Activated CD4-positive, alpha-beta T cell treated with anti-CD3 and anti-CD28 coated beads, Interleukin-2, amount 50 U/mL, for 24 hours (primary cell): ENCODE measurements at places on chromosomes 11 and 22.
A peak's percentile ranks its signal among the peaks of the same experiment; 100 is the strongest.

GRCh38 chr11:66264914-66265313, 3.5 kb upstream of the RAB1B start:
- no peak for DNase-seq

DNA sequence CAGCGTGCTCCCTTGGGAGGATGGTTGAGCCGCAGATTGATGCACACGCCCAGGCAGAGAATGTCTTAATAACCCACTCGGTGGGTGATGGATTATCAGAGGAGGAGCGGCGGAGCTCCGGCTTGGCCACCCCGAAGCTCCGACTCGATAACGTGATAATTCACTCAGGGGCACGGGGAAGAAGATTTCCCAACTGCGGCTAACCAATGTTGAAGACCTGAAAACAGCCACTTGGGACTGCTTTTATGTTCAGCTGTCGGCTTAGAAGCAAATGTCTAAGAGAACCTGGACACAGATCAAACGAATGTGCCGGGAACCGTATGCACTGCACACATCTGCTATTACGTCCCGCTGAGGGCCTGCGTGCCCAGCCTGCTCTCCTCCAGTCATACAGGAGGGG, 206.8 kb upstream of the CADM1 start:
- no peak for DNase-seq

GRCh38 chr22:32327066-32327465, 30.6 kb upstream of the RFPL3 start:
- no peak for DNase-seq

- DNase-seq: no peak
These were observed 1334.0 kb downstream of the TBC1D22A start for GRCh38 chr22:48096411-48096810.

- no peak for DNase-seq
These were observed 20.9 kb downstream of the LIMK2 start for GRCh38 chr22:31233001-31233400.

DNA sequence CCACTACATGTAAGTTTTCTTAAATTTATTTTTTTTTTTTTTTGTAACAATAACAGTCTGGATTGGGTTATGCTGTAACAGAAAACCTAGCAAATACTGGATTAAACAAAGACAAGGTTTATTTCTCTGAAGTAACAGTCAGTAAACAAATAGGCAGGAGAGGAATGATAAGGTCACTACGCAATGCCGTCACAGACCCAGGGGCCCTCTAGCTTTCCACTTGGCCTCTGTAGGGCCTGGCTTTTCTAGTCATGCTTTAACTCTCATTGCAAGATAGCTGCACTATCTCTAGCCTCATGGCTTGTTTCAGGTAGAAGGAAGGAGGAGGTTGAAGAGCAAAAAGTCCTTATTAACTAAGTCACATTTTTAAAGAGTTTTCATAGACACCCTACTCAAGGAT, 6.5 kb downstream of the OR10A6 start:
- DNase-seq: no peak

DNA sequence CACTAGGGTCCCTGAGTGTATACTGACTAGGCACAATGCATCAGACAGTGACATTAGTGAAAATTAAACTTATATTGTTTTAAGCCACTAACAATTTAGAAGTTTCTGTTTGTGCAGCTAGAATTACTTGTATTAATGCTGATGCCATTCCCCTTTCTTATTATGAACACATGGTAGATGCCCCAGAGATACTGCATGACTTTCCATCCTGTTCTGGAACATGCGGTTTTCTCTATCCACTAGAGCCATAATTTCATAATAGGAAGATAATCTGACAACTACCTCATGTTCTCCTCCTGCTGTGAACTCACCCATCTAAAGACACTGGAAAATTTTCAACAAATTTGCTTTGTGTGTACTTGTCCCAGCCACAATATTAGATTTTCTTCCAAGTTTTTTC, 1256.4 kb downstream of the FAM181B start:
- no peak for DNase-seq

DNA sequence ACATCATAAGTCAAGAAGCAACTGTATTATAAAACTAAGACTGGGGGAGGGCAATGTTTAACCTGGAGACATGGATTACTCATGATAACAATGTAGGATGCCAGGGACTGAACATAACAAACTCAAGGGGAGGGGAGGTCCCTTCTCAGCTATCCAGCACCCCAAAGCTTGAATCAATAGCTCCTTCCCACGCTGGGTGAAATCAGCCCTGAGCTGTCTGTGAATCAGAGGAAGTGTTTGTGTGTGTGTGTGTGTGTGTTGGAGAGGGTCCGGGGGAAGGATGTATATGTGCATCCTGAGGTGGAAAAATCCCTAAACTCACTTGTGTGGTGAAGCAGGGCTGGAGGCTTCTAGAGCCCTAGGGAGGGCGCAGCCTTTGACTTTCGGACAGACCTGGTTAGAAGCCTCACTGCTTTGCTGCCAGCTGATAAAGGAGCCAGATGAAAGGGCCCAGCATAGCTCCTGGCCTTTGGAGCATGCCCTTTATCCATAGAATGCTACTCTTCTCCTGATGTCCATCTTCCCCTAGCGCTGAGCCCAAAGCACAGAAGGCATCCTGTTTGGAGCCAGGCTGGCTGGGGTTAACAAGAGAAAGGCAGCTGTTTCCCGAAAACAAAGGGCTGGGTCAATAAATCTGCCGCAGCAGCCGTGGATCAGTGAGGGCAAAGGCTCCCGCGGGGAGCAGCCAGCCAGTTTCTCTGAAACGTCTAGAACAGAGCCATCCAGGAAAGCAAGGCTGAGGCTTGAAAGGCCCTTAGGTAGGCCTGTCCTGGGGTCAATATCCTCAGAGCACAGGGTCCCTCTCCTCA, 35.8 kb downstream of the TNKS1BP1 start:
- no peak for DNase-seq

DNA sequence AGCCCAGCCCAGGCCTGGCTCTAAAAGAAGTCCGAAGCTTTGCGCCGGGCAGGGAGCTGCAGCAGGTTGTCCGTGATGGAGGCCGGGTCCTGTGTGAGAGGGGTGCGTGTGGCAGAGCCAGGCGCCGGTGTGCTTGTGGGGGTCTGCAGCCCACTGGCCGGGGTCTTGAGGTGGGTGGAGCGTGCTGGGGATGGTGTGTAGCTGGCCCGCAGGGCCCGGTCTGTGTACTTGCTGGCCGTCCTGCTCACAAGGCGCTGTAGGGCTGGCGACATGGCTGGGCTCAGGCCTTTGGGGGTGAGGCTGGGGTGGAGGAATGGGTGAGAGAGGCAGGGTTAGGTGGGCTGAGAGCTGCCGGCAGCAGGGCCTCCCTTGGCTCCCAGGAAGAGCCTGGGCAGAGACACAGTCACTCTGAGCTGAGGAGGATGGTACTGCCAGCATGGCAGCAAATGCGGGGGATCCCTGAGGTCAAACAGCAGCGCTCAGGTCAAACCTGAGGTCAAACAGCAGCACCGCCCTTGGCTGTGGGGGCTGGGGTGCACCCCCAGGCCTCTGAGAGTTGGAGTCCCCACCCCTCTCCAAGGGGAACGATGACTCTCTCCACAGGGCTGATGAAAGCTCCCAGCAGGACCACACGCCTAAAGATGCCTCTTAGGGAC, 3.2 kb downstream of the TSSK2 start:
- no peak for DNase-seq

DNA sequence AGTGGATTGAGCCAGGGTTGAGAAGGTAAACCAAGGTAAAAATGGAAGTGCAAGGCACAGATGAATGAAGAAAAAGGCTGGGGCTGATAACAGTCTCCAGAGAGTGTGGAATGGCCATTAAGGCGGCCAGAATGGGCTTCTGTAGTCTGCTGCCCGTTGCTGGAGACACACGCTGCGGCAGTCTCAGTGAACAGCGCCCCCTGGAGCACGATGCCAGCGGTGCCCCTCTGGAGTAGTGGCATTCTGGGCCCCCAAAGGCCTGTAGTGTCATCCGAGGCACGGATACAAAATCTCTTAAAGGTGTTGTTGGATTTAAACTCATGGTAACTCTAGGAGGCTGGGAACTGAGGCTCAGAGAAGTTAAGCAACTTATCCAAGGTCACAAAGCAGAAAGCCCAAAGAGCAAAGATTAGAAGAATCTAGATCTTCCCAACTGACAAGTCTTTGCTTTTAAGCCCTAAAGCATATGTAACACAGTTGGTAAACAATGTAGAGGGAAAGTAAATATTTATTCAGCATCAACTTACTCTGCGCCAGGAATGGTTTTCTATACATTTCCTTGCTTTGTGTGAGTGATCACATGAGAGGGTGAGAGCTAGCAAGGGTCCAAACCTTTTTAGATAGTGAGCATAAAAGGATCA, 18.2 kb downstream of the KCNJ1 start:
- DNase-seq: no peak

DNA sequence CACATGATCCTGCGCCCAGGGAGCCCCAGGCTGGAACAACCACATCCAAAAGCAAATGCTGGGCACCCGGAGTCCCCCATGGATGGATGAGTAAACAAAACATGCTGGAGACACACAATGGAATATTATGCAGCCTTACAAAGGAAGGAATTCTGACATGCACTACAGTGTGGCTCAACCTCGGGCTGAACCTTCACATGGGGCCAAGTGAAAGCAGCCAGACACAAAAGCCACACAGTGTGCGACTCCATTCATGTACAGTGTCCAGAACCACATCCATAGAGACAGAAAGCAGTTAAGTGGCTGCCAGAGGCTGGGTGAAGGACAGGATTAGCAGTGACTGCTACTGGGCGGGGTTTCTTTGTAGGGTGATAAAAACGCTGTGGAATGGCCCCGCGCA, 10.1 kb downstream of the POLR3H start:
- no peak for DNase-seq

- DNase-seq: no peak
These were observed 1.8 kb upstream of the FAR1 start for GRCh38 chr11:13666708-13667107.

DNA sequence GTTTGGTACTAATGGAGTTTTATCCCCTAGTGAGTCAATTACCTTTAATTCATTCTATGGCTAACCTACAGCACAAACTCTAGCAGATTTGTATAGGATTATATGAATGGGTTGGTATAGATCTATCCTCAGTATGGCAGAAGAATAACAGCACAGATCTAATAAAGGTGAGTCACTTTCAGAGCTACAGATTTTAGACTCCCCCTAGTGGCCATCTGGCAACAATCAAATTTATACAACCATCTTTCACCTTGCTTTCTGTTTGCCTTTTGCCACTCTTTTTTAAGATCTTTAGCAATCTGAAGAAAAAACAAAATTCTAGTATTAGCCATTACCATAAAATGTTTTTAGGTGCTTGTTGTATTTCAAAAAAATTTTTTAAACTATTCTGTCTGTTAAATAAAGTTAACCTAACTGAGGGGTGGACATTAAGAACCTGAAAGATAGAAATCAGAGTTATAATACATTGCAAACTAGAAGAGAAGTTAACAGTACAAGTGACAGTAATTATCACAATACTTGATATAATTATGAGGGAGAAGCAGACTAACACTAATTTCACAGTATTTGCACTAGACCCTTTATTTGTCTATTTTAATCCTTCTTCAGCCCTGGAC, 25.8 kb downstream of the DDIAS start:
- peak; percentile 30 for DNase-seq

GRCh38 chr11:66268952-66269905, 790 bp downstream of the RAB1B start:
- DNase-seq: no peak

GRCh38 chr11:17238377-17238776, 30.6 kb upstream of the PIK3C2A start:
- DNase-seq: no peak

DNA sequence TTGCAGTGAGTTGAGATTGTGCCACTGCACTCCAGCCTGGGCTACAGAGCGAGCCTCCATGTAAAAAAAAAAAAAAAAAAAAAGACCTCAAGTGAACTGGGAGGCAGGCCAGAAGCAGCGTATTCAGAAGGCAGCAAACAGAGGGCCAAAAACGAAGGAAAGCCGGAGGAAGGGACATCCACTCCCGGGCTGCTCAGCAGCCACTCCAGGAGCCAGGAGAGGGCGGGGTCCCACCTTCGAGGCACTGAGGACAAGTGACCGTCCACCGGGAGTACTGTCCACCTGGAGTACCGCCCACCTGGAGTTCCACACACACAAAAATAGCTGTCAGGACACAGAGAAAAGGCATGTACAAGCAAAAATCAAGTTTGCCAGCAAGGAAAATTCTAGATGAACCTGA, 5.5 kb downstream of the TOLLIP start:
- DNase-seq: no peak

- DNase-seq: peak; percentile 30
These were observed 31.6 kb downstream of the EIF3F start for GRCh38 chr11:8018484-8019313.

- DNase-seq: no peak
These were observed 40.1 kb downstream of the MUC5B start for GRCh38 chr11:1263010-1263409.

- no peak for DNase-seq
These were observed 22.0 kb upstream of the MYRF start for GRCh38 chr11:61730240-61730994.

DNA sequence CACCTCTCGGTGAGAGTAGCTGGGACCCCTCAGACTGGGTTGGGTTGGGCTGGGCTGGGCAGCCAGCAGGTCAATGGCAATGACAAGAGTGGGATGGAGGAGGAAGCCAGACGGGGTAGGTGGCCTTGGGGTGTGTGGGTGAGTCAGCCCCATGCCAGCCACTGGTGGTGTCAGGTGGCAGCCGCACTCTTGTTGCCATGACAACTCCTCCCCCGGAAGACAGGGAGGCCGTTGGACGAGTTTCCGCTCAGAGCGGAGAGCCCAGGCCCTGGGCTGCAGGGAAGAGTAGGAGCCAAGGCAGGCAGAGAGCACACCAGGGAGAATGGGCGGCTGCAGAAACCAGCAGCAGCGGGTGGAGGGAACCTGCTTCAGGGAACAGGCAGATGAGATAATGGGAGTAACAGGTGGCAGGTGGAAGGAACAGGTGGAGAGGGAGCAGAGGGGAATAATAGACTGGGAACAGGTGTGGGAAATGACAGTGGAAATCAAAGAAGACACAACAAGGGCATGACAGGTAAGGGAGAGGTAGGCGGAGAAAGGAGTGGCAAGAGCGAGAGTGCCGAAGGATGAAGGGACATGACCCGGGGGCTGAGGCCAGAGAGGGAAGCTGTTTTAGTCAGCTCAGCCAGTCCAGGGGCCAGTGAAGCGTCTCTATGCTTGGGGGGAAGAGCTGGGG, 8.7 kb downstream of the SPTBN2 start:
- peak; percentile 21 for DNase-seq

DNA sequence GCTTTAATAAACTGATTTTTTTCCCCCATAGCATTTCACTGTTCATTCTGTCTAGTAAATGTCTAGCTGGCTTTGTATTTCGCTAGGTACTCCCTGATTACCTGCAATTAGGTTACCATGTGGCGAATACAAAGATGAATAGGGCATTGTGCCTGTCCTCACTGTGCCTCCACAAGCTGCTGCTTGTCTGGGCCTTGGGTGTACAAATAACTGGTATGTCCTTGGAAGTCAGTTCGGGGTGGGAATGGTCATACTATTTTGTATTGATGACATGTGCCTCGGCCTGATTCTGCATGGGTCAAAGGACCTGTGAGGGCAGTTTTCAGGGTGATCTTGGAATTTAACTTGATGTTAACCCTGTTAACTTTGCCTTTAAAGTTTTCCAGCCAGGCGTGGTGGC, 11.4 kb downstream of the RBM4 start:
- DNase-seq: no peak
